B cell (primary cell): ENCODE measurements at places on chromosomes 4 and X. TPM values are rescaled to one million over a fixed set of nuclear protein-coding genes. Genes with fewer than 3 reads are reported as not detected.

The CENPVL3 gene
- not detected in 2 replicates for total RNA-seq

The GAGE2A gene
- not detected in 2 replicates for total RNA-seq

The GAK gene
- 283 and 302 TPM in 2 replicates for total RNA-seq

The NOX1 gene
- total RNA-seq = not detected in 2 replicates

The GASK1B gene
- total RNA-seq = 0.07 and 0.39 TPM in 2 replicates

The EVC gene
- total RNA-seq = 1.1 and 1.5 TPM in 2 replicates

GRCh38 chr4:23060776-23061175, 368.0 kb downstream of the GBA3 start:
- no peak for DNase-seq

DNA sequence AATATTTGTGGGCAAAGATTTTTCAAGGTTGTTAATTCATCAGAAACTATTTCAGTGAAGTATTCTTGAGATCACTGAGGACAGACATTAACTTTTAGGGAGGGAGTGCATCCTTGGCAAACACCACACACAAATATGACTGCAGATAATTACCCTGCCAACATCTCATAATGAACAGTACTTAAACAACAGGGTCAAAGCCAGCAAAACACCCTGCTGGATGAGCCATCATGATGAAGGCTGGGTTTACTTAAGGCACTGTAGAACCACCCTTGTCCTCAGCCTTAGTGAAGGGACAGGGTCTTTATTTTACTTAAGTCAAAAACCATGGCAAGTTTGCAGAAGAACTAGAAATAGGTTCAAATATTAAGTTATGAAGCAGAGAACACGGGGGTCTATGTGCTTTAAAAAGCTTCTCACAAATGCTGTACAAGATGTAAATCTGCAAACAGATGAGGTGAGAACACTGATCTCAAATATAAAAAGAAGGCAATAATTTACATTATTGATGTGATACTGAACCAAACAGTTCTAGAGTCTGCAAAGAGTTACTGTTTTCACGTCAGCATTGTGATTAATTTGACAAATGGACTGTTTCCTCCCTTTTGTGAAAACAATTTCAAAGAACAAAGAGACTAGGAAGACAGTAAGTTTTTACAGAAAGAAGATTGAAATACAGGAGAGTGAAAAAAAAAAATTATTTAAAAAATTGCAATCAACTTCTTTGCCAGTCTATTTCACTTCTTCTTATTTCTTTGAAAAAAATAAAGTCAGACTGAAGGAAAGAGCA, 28.2 kb downstream of the TAPT1 start:
- no peak for DNase-seq

GRCh38 chr4:53116954-53117353, 248.9 kb downstream of the SCFD2 start:
- no peak for DNase-seq

- DNase-seq = no peak
These were observed 149.9 kb upstream of the IL15 start for GRCh38 chr4:141486375-141486997.

GRCh38 chr4:177033135-177033534, 240.4 kb upstream of the VEGFC start:
- DNase-seq = no peak

GRCh38 chrX:133482056-133482952, 67.0 kb upstream of the GPC4 start:
- no peak for DNase-seq

DNA sequence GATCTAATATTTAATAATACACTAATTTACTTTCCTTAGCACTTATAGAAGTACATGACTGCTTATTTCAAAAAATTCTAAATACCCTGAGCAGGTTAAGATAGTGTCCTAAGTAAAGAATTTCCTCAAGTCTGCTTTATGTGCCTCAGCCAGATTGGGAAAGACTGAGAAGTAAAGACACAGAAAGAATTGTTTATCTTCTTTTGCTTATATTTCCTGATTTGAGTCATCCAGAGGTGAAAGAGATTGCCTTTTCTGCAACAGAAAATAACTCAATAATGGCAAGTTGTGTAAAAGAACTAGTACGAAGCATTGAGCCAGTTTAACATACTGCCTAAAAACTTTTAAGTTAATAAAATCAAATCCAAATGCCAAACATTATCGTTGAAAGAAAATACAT, 45.0 kb downstream of the NAF1 start:
- DNase-seq = no peak

DNA sequence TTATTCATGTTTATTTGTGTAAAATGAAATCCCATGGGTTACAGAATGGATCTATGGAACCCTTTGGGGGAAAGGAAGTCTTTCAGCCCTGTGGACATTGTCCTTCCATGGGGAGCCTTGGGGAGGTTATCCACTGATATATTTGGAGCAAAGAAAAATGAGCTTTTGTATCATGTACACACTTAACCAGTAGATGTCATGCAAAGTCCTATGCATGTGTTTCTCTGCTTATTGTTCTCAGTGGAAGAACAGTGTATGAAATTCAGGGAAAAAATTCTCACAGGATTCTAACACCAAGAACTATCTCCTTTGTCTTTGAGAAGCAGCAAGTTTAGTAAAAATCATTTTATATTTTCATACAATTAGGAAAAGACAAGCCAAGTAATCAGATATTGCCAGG, 105.3 kb downstream of the DTHD1 start:
- DNase-seq = no peak

DNA sequence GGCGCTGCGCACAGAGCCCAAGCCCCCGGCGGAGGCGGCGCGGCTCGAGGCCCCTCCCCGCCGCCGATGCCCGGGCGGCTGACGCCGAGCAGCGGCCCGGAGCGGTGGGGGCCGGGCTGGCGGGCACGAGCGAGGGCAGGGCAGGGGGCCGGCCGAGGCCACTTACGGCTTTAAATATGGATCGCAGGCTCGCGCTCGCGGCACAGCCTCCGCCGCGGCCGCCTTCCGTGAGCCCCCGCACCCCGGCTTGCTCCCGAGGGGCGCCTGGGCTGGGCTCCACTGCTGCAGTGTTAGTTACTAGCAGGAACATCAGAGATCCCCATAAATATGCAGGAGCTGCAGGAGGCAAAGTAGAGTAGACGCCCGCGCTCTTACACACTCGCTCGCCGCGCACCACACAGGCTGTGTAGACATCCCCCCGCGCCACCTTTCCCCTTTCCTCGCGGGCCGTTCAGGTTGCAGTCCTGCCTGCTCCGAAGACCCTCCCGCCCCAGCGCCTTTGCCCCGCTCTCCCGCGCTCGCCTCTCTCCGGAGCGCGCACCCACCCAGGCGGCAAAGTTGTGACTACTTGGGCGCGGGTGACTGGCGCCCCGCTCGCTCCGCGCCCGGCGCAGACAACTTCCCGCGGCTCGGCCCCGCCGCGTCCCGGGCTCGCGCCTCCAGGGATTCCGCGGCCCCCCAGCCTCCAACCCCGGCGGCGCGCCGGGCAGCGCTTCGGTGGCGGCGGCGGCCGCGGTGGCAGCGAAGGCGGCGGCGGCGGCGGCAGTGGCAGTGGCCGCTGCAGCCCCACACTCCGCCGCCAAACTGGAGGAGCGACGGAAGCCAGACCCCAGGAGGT, 152.0 kb upstream of the SLC4A4 start:
- peak; percentile 51 for DNase-seq

DNA sequence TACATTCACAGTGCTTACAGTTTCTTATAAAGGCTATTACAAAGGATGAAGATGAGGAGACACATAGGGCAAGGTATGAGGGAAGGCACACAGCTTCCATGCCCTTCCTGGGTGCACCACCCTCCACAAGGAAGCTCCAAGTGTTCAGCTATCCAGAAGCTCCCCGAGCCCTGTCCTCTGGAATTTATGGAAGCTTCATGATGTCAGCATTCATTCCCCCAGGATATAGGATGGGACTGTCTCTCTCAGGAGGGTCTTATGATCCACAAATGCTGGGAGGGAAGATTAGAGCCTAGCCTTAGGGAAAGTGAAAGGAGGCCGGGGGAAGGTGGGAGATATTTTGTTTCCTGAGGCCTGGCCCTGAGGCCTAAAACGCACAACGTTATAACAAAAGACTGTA, 236.0 kb downstream of the ANK2 start:
- no peak for DNase-seq
